Activated CD8-positive, alpha-beta memory T cell treated with anti-CD3 and anti-CD28 coated beads for 4 hours (primary cell): ENCODE measurements at places on chromosomes 7 and 10.

DNA sequence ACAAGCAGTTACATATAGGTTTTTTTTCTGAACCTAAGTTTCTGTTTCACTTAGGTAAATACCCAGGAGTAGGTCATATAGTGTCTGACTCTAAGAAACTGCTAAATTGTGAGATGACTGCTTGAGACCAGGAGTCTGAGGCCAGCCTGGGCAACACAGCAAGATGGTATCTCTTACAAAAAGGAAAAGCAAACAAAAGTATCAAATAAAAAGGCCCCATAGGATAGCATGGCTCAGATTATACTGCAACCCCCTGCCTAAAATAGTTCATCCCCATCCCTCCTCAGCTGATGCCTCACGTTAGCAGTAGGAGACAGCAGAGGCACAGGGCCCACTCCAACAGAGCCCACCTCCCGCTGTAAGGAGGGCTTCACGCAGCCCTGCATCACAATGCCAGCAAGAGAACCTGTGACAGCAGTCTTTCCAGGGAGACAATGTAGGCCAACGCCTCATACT, 90.3 kb downstream of the SRPK2 start:
- no peak for DNase-seq

GRCh38 chr10:76034353-76035205, 603.2 kb downstream of the LRMDA start:
- no peak for DNase-seq

DNA sequence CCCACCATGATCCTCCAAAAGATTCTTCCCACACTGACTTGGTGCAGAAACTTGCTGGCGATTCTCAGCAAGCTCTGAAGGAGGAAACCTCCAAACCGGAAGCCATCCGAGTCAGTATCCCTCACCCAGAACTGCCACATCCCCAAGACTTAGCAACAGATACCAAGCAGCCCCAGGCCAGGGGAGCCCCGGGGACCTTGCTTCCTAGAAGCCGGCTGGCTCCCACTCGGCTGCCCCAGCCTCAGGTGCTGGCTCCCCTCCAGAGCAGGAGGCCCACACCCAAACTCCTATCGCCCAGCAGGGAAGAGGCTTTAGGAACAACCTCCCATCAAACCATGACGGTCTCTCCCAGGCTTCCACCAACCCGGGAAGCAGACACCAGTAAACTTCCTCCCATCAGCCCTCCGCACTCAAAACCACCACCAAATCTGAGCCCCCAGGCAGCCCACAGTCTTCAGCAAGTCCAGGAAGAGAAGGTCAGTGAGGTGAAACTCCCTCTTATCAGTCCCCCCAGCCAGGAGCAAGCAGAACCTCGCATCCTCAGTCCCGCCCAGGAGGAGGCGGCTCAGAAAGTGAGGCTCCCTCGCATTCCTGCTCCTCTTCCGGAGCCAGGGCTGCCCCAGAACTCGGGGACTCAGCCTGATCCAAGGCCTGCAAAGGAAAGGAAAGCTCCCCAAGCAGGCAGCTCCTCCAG, 82.3 kb downstream of the LRGUK start:
- no peak for DNase-seq

DNA sequence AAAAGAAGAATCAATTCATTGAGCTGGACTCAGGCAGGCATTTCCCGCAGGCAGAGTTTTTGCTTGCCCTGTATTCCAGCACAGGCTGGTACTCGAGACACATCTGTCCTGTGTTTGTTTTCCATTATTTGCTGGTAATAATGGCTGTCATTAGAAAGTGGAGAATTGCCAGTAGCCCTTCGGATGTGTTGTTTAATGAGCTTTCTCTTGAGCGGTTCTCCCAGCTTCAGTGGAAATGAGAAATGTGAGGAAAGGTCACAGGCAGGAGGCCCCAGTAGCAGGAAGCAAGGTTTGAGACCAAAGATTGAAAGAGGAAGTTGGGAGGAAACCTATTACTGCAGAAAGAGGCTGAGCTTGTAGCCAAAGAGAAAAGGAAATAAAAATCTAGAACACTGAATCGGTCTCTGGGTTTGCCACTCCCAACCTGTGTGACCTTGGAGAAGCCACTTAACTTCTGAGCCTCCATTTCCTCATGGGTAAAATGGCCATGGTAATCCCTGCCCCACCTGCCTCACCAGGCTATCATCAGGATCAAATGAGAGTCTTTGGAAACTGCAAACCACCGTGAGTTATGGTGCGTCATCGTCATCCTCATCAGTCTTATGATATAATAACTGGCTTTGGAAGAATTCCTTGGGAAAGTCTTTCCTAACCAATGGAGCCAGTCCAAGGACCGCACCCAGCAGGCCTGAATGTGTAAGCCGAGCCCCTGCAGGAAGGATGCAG, 67.7 kb downstream of the TACR2 start:
- no peak for DNase-seq

- no peak for DNase-seq
Measured at GRCh38 chr7:21757537-21758282, 188.0 kb downstream of the CDCA7L start.

GRCh38 chr7:38673795-38674194, 42.6 kb upstream of the AMPH start:
- no peak for DNase-seq

GRCh38 chr7:69403169-69403568, 195.1 kb upstream of the AUTS2 start:
- DNase-seq, result no peak

GRCh38 chr10:27399871-27400270, 104.2 kb upstream of the RAB18 start:
- no peak for DNase-seq

GRCh38 chr10:77977934-77978333, 51.4 kb upstream of the DLG5 start:
- DNase-seq, result no peak

GRCh38 chr7:82319674-82320118, 123.9 kb downstream of the CACNA2D1 start:
- no peak for DNase-seq

DNA sequence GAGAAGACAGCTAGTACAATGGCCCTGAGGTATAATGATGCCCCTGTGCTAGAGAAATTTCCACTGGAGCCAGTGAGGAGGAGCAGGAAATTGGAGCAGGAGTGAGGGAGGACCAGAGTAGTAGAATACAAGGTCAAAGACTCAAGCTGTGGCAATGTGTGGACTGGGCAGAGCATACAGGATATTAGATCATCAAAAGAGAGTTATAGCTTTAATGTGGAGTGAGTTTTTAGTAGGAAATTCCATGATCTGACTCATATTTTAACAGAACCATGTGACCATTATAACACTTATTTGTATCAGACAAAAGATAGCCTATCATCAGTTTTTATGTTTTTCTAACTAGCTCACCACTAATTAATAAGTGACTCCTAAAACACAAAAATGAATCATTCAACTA, 154.1 kb downstream of the DGKB start:
- DNase-seq, result no peak

GRCh38 chr7:135798095-135798494, 49.5 kb upstream of the FAM180A start:
- DNase-seq, result no peak

DNA sequence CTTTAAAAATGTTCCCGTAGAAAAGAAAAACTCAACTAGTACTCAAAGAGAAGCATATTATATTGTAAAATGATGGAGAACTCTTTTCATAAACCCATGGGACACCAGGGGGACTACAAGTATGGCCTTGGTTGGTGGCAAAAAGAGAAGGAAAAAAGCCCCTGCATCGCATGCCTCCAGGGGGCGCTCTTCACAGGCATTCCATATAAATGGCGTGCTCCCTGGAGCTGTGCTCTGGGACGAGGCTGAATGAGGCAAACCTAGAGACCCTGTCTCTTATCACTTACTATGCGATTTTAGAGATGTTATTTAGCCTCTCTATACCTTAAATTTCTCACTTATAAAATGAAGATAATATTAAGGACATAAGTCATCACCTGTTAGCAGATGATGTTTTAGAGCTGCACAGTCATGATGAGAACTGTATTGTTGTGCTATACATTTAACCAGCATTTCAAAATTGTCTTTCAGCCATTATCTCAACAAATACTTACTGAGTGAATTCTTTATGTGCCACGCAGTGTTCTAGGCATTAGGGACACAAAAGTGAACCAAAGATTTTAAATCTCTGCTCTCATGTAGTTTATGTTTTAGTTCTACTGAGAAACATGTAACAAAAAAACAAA, 105.8 kb downstream of the ARHGAP21 start:
- no peak for DNase-seq

- DNase-seq, result no peak
Measured at GRCh38 chr10:63664341-63664885, 143.2 kb downstream of the REEP3 start.

DNA sequence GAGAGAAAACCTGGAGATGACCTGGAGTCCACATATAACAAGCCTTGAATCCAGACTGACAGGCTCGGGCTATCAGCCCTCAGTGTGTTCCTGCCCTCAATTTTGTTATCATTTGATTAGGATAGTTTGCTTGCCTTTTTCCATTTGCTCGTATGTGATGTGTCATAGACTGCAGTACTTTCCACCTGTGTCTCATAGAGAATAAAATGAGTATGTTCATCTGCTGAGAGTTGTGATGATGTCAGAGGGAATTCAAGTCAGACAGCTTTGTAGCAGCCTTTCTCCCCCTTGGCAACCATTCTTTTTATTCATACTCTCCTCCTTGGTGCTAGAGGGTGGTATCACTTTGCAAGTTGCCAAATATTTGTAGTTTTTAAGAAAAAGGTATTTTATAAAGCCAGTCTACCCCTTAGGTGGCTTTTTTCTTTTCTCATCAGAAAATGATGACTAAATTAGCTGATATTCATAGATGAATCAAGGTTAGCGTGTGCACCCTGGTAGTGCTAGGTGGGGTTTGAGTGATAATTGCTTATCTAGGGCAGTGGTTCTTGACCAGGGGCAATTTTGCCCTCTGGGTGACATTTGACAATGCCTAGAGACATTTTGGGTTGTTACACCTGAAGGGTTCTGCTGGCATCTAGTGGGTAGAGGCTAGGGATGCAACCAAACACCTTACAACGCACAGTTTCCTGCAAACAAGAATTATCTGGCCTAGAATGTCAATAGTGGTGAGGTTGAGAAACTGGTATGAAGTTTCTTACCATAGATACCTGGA, 5.4 kb downstream of the SGPL1 start:
- DNase-seq, result no peak

DNA sequence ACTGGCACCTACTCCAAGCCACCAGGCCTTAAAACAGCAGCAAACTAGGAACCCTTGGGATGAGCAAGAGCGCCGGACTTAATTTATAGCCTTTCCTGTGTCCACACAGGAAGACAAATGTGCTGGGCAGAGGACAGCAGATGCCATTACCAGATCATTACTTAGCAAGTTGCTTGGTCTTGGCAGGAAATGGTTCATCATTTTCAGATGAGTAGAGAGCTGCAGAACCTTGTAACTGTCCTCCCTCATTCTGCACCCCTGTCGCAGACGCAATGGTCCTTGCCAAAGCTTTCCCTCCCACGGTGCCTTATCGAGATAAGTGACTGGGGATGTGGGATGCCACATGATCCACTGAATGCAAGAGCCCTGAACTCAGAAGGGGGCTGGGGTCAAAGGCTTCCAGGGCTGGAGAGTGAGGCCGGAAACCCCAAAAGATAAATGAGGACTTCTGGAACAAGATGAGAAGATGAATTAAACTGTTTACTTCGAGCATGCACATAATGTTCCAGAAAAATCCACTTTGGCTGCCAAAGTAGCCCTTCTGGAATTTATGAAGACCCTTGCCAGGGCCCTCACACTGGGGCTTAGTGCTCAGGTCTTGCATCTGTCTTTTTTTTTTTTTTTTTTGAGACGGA, 145.6 kb upstream of the ZNF32 start:
- no peak for DNase-seq
